Central memory CD4-positive, alpha-beta T cell (primary cell): ENCODE measurements at places on chromosomes 2 and 18.

GRCh38 chr18:13909141-13909940 is 6.0 kb downstream of the MC2R start:
- no peak for DNase-seq

DNA sequence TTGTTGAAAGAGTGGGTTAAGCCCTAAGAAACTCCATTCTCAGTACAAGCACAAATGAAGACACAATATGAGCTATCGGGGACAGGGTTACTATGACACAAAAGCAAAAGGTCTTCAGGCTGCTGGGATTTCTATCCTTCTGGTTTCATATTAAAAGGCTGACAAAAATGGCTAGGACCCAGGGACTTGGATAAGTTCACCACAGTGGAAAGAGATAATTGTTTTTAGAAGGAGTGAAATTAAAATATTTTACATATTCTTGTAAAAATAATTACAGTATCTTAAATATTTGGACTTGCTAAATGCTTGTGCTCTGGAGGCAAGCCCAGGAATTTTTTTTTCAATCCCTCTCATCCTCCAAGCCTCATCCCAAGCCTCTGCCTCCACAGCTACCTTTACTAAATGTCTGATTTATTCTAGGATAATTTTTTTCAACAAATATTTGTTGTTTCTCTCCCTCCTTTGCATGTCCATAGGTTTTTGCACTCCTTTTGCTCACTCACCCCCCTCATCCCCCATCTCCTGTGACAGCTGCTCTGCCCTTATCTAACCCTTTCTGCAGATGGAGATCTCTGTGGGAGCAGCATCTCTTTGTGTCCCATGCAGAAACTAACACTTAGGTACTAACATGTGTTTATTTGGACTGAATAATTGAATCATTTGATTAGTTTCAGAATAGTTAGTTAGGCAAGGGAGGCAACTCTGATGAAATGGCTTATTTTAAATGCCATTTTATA is 47.8 kb upstream of the NABP1 start:
- DNase-seq = no peak

DNA sequence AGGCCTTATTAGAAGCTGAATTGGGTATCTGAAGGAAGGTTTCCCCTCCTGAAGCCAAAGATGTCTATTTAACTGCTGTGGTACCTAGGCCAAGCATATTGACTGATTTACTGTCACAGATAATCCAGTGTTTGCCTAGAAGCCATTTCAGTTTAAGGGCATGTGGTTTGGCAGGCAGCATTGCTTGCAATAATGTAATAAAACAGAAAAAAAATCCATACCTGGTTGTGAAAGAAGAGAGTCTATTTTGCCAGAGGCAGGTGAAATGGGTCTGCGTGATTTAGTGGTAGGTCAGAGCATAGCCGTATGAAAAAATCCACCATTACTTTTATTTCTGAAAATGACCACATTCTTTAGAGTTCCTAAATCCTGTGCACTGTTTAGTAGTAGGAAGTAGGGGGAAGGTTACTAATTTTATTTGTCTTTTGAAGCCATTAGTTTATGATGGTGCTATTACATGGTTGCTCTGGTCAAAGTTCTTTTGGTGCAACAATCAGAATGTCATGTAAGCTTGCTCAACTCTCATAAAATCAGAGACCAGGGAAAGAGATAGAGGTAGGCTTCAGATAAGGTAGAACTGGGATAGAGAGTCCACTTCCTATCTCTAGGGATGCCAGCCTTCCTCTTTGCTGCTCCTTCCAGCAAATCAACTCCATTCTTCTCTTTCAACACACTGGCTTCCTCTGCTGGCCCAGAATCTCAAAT is 343.4 kb downstream of the GPD2 start:
- DNase-seq = no peak

DNA sequence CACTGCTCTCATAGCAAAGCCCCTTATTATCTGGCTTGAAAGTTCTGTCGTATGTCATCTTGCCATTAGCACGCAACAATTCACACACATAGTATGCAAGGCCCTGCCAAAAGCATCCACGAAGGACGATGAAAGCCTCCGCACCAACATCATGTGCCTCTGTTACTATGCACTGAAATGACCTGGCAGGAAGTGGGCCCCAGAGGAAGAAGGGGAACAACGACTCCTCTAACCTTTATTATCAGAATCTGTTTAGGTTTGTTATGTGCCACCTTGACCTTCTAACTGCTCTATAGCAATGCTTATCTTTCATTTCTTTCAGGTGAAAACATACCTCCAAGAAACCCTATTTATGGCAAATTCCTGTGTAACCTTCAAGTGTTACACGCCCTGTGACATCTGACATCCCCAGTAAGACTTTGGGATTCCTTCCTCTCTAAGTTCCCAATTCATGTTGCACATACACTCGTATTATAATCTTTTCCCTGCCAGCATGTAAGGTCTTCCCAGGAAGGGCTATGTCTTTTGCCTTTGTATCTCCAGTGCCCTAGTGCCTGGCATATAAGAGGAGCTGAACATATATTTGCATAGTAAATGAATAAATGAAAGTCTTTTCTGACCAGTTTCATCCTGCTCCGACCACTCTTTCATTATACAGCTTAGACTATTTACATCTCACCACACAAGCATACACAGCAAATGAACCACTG is 7.0 kb upstream of the NDUFV2 start:
- DNase-seq = peak; percentile 60

- DNase-seq = no peak
Observed at GRCh38 chr2:14423145-14423906, 209.2 kb upstream of the LRATD1 start.

- DNase-seq = no peak
Observed at GRCh38 chr2:3747032-3747654, 43.8 kb downstream of the DCDC2C start.

GRCh38 chr2:190578158-190579057 is 43.9 kb upstream of the NEMP2 start:
- DNase-seq = no peak

DNA sequence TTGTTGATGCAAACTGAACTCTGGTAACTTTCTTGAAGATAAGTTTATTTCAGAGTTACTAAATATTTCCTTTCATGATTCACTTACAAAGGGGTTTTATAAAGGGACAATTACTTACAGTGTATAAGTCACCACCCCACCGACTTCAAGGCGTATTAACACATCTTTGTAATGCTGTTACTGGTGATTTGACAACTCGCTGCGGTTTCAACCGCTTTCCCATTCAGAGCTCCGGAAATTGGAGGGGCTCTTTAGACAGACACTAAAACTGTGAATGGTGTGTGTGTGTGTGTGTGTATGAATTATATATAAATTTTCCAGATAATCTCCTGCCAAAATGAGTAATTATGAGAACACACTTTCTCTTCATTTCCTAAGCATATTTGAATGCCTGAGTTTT is 4.9 kb downstream of the TM4SF20 start:
- no peak for DNase-seq

DNA sequence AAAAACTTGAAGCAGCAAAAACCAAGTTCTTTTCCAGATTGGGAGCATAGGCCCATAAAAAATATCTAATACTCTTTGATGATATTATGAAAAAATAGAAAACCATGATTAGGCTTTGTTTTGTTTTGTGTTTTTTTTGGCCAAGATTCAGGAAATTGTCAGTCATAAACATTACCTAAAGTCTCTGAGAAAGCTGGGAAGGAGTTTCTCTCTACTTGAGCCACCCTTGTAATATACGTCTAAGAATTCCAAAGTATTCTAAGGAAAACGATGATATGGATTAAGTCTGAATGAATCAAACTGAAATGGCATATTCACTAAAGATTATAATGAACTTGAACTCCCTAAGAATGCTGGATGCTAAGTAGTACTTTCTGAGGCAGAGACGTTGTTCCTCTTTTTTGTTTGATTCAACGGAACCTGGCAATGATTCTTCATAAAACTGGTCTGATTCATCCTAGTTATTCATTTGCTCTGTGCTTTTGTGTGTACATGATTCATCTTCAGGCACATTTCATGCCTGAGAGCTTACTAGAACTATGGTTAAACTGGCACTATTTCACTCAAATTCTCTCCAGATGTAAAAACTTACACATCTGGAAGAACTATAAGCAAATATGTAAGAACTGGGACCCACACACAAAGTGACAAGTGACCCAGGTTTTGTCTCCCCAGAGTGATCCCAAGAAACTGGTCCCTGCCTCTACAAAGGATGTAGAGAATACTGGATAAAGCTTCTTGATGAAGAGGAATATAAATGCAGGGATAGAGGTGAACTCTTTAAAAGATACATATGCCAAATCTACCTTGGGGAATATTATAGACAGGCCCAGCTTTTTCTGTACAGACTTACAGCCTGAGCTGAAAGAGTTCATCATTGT is 159.7 kb downstream of the DOCK10 start:
- DNase-seq = no peak
